ENCODE measurements at places on chromosomes 4 and X. TPM values are rescaled to one million over a fixed set of nuclear protein-coding genes. Genes with fewer than 3 reads are reported as not detected.

The CTAG2 gene
- total RNA-seq: not detected

The PHEX gene
- 1.9 TPM for total RNA-seq

The ART3 gene
- total RNA-seq: 1.6 TPM

The GPC4 gene
- not detected for total RNA-seq

The RBMXL3 gene
- not detected for total RNA-seq

The RASL11B gene
- total RNA-seq: 0.76 TPM

The GYPA gene
- total RNA-seq: not detected

The CRLF2 gene
- total RNA-seq: 0.63 TPM

The FGFR3 gene
- total RNA-seq: not detected

The FREM3 gene
- not detected for total RNA-seq

The RBM46 gene
- not detected for total RNA-seq

The HMGN5 gene
- 2.8 TPM for total RNA-seq

The XAGE1A gene
- total RNA-seq: not detected

The MAGEB1 gene
- total RNA-seq: not detected

The NDST3 gene
- not detected for total RNA-seq

The STPG2 gene
- total RNA-seq: 0.19 TPM

The PALLD gene
- 11.3 TPM for total RNA-seq

The GPR50 gene
- total RNA-seq: not detected

The C4orf50 gene
- total RNA-seq: 2.1 TPM

The CT83 gene
- not detected for total RNA-seq

The F11 gene
- total RNA-seq: not detected

The MAGED4 gene
- 0.61 TPM for total RNA-seq
